ENCODE measurements at places on chromosomes 1 and 21.

DNA sequence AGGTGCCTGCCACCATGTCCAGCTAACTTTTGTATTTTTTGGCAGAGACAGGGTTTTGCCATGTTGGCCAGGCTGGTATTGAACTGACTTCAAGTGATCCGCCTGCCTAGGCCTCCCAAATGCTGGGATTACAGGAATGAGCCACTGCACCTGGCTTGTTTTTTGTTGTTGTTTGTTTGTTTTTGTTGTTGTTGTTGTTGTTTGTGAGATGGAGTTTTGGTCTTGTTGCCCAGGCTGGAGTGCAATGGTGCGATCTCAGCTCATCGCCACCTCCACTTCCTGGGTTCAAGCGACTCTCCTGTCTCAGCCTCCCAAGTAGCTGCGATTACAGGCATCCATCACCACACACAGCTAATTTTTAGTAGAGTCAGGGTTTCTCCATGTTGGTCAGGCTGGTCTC, 7.1 kb upstream of the L1TD1 start:
- no peak for DNase-seq

GRCh38 chr1:61005614-61006580, 76.5 kb upstream of the NFIA start:
- DNase-seq = no peak

DNA sequence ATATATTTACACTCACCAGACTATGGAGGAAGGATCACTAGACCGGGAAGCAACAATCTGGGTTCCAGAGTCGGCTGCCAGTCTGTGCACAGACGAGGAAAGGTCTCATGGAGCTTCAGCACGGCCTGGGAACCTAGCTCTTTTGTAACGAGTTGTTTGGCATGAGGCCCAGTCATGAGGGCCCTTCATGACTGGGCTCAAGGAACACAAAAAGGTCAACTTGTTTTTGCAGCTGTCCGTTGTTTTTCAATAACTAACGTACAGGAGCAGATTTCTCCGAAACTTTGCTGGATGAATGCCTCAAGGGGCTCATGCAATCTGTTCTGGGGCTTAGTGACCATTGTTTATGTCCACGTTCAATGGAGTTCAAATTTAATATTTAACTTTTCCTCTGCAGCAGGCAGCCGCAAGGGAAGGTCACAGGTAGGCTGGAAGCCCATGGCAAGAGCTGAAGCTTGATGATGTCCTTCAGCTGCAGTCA, 5.9 kb upstream of the STUM start:
- no peak for DNase-seq

DNA sequence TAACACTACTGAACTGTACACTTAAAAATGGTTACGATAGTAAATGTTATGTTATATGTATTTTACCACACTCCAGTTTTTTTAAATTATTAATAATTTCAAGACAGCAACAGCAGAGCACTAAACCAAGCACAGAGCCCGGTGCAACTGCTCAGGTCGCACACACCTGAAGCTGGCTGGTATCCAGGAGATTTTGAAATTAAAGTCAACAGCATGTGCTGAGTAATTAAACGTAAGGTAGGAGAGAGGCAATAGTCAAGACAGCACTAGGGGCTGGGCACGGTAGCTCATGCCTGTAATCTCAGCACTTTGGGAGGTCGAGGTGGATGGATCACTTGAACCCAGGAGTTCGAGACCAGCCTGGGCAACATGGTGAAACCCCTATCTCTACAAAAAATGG, 35.1 kb upstream of the SLC30A10 start:
- DNase-seq = no peak

- DNase-seq = no peak
Measured at GRCh38 chr21:40243685-40244084, 376.4 kb downstream of the PCP4 start.

DNA sequence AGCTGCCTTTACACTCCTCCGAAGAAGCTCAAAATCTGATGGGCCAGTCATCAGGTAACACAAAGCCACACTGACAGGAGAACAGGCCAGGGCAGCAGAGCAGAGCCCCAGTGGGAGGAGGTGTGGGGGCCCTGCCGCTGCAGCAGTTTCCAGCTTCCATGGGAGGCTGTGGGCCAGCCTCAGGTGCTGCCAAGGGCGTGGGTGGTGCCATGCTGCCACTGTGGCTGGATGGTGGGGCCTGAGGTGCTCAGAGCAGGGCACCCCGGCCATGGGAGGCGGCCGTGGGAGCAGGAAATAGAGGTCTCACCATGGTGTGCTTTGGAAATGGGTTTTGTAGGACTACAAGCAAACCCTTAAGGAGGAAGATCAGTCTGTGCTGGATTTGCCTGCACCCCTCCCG, 50.8 kb upstream of the COL6A1 start:
- no peak for DNase-seq

DNA sequence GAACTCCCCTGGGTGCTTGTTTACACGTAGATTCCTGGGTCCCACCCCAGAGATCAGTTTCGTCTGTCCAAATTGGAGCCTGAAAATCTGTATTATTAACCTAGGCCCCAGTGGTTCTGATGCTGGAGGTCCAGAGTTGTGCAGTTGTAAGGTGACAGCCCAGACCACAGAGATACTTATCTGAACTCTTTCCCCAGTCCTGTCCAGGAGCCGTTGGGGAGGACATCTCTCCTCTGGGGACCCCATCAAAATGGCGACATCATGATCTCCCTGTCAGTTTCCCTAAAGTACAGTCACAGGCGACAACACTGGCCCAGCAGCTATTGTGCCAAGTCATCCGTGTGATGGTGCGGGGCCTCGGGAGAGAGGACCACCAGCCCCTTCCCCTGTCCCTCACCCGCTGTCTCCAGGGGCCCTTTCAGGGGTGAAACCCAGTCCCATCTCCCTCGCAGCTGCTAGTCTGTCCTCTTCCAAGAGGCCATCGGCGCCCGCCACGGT, 749 bp upstream of the EFHD2 start:
- DNase-seq = no peak

DNA sequence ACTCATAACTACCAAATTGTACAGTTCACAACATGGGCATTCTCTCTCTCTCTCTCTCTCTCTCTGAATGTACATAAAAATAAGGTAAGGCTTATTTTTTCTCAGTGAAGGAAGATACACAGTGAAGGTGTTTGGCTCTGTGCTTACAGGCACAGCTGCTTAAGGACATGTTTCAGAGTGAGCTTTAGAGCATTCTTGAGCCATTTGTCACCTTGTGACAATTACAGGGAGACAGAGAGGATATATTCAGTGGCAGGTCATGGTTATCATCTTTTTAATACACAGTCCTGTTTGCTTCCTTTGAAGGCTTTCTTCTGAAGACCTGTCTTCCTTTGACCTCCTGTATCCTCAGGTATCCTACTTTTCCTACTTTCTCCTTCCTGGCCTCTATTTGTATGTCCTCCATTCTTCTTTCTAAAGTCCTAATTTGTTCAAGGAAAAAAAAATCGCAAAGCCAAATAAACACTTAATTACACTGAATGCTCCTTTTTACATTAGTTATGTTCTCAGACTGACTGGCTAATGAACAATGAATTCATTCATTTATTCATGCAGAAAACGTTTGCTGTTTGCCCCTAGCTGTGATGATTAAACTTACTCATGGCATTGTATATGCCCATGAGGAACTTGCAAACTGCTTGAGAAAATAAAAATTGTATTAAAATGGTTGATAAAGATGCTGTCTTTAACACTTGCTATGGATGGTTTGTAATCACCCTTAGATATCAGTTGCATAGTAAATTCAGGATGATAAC, 33.4 kb downstream of the HSD17B7 start:
- DNase-seq = no peak

GRCh38 chr1:1439546-1440261, 4.2 kb downstream of the VWA1 start:
- DNase-seq = no peak

- no peak for DNase-seq
Measured at GRCh38 chr1:206048582-206048981, 4.4 kb upstream of the RHEX start.

DNA sequence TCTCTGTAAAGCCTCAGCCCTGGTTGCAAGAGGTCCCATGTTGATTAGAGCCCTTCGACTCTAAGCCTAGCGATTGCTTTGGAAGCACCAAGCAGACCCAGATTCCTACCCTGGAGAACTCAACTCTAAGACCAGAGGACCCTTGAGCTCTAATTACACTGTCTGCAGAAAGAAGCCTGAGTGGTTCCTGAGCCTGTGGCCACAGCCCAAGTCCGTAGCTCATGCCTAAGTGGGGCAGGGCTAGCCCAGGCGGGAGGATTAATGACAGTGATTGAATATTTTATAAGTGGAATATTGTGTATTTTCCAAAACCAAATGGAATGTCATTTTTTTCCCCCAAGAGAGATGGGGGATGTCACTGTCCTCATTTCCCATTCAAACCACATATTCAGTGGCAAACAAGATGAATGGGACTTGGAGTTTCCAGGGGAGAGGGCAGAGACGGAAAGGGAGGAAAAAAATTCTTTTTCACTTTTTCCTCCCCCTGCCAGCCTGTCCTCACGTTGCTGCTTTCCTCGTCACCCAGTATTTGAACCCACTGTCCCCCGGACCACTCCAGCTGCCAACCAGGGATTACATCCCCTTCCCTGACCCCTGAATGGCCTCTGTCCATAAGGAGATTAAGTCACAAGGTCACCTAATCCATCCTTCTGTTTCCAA, 79.6 kb upstream of the CTTNBP2NL start:
- no peak for DNase-seq

- peak; percentile 77 for DNase-seq
Measured at GRCh38 chr1:44030605-44031251, 534 bp downstream of the SLC6A9 start.

- no peak for DNase-seq
Measured at GRCh38 chr1:218165701-218166114, 119.4 kb upstream of the RRP15 start.

- DNase-seq = no peak
Measured at GRCh38 chr1:149936992-149937705, 470 bp upstream of the MTMR11 start.

GRCh38 chr1:87869567-87869966, 540.9 kb downstream of the LMO4 start:
- peak; percentile 38 for DNase-seq

DNA sequence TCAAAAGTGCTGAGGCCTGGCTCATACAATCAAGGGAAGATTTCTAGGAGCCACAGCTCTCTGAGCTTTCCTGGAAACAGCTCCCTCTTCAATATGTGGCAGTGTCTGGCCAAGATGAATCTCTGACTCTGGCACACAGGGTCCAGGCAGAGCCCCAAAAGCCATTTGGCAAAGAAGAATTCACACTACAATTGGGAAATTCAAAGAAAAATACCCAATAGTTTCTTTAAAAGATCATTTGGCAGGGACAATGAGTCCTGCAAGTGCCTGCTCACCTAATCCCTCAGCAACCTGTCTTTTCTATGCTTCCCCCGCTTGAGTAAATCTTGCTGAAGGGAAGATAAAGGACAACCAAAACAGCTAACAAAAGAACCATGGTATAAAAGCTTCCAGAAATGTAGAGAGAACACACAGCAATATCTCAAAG, 124.6 kb downstream of the TGFBR3 start:
- DNase-seq = no peak

- no peak for DNase-seq
Measured at GRCh38 chr21:29175408-29176134, 45.1 kb downstream of the MAP3K7CL start.

GRCh38 chr1:203239526-203240305, 10.2 kb upstream of the CHIT1 start:
- no peak for DNase-seq

DNA sequence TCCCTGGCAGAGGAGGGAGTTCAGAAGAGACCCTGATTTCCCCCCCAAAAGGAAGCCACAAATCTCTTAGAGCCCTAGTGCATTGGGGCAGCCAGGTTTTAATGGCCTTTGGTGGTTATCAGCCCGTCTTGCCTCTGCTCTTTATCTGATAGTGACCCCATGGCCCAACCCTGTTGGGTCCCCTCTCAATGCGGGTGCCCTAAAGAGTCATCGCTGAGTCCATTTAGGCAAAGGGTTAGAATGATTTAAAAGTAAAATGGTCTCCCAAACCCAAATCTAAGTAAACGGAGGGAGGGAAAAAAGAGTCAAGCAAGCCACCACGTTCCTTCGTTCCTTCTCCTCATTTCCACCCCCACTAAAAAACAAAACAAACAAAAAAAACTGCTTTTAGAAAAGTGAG, 164.0 kb downstream of the RUNX1 start:
- peak; percentile 72 for DNase-seq

GRCh38 chr21:30315701-30316100, 4.4 kb downstream of the KRTAP26-1 start:
- DNase-seq = no peak

DNA sequence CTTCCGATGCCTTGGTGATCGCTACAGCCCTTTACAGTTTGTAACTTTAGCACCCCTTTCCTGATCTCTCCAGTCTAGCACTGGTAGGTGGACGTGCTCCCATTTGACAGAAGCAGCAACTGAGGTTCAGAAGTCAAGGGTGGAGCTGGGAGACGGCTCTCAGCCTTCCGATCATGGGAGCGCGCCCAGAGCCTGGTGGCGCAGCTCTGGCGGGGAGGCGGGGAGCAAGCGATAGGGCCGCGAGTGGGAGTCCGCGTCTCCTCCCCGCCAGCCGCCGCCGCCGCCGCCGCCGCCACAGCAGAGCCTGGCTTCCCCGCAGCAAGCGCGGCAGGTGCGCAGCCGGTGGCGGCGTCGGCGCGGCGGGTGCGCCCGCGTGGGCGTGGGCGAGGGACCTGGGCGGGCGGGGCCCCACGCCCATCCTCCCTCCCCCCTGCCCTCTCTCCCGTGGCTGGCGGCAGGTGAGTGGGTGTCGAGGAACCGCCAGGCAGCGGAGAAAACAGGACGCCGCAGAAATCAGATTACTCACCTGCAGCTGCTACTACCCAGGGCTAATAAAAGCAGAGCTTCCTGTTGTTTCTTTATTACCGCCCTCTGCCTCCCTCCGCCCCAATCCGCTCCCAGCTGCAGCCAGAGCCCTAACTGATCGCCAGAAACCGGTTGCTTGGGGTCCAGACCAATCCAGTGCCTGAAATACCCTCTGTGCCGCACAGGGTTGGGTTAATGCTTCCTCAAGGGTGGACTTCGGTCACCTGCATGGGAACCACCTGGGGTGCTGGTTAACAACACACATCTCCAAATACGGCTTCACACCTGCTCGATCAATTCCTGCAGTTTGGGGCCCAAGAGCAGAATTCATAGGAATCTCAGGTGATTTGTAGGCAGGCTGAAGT, 60.2 kb upstream of the ID3 start:
- DNase-seq = no peak

GRCh38 chr21:43802713-43803313, 13.4 kb downstream of the RRP1 start:
- DNase-seq = no peak

DNA sequence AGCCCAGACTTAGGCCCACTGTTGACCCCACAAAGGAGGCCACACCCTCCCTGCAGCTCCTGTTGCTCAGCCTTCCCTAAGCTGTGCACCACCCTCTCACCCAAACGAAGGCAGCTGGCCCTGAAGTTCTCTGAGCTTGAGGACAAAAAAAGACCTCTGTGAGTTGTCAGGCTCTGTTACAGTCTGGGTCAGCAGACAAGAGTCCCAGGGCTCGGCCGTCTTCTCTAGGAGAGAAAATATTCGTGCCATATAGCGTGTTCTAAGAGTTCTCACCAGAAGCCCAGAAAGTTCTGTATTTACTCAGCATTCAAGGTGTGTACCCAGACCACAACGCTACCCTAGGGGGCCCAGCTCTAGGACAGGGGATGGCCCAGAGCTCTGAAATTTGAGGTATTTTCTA, 25.5 kb upstream of the LYST start:
- DNase-seq = no peak

- DNase-seq = no peak
Measured at GRCh38 chr1:43648876-43649477, 972 bp upstream of the KDM4A start.

All from hematopoietic multipotent progenitor cell treated with erythropoietin and hydrocortisone succinate and interleukin-3 and kit ligand, for 6 days (in vitro differentiated cells).